ENCODE measurements at places on chromosomes 6 and 20.

- DNase-seq = no peak
Measured at GRCh38 chr6:108806171-108806570, 42.1 kb upstream of the ARMC2 start.

- DNase-seq = no peak
Measured at GRCh38 chr6:43628393-43629103, 516 bp downstream of the GTPBP2 start.

- no peak for DNase-seq
Measured at GRCh38 chr6:137571854-137572253, 77.7 kb upstream of the OLIG3 start.

- no peak for DNase-seq
Measured at GRCh38 chr20:14634665-14635064, 297.3 kb upstream of the FLRT3 start.

DNA sequence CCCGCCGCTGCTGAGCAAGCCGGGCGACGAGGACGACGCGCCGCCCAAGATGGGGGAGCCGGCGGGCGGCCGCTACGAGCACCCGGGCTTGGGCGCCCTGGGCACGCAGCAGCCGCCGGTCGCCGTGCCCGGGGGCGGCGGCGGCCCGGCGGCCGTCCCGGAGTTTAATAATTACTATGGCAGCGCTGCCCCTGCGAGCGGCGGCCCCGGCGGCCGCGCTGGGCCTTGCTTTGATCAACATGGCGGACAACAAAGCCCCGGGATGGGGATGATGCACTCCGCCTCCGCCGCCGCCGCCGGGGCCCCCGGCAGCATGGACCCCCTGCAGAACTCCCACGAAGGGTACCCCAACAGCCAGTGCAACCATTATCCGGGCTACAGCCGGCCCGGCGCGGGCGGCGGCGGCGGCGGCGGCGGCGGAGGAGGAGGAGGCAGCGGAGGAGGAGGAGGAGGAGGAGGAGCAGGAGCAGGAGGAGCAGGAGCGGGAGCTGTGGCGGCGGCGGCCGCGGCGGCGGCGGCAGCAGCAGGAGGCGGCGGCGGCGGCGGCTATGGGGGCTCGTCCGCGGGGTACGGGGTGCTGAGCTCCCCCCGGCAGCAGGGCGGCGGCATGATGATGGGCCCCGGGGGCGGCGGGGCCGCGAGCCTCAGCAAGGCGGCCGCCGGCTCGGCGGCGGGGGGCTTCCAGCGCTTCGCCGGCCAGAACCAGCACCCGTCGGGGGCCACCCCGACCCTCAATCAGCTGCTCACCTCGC lies 1.5 kb downstream of the ARID1B start:
- DNase-seq = no peak

- no peak for DNase-seq
Measured at GRCh38 chr20:56827763-56828162, 198.7 kb downstream of the TFAP2C start.

DNA sequence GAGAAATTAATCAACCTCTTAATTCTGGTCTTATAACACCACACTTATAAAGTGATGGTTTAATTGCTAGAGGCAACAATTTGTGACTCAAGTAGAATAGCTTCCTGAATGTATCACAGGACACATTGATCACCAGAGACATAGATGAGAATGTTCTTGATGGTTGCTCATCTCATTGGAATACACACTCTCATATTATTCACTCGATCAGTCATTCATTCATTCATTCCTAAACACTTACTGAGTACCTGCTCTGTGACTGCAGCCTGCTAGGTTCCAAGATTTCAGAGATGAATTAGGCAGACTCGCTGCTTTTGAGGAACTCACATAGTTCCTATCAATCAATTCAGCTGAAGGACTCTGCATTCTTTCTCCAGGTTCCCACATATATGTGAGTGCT lies 365.1 kb upstream of the SOX4 start:
- DNase-seq = no peak

DNA sequence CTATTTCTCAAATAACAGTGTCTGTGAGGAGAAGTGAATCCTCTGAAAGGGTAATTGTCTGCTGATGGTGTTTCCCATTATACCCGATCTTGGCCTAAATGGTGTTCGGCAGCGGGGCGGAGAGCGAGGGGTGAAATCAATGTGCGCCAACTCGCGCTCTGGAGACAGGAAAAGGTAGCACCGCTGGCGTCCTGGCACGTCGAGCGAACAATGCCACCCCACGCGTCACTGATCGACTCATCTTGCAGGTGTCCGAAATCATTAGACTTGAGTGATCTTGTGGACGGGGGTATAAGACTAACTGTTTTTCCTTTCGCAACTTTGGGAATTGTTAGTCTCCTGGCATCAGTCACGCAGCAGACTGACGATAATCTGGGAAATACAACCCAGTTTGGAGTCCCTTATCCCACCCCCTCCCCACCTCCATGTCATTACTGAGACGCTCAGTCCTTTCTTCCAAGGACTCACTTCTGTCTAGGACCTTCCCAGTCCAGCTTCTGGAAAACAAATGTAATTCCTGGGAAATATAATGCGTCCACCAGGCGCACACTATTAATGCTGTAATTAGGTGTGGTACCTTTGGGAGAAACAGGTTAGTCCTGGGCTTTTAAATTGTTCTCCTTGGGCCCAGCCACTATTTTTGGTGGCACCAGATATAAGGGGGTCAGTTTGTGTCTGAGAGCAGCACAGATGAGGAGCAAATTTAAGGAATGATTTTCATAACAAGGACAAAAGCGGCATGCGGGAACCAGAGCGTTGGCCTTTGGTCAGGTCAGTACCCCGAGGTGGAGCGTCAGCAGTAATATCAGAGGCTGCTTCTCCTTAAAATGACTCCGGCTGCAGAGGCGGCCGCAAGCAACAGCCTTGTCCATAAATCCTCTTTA lies 2.3 kb downstream of the LINC00237 start:
- no peak for DNase-seq

- DNase-seq = no peak
Measured at GRCh38 chr6:3708540-3708939, 43.0 kb downstream of the PXDC1 start.

DNA sequence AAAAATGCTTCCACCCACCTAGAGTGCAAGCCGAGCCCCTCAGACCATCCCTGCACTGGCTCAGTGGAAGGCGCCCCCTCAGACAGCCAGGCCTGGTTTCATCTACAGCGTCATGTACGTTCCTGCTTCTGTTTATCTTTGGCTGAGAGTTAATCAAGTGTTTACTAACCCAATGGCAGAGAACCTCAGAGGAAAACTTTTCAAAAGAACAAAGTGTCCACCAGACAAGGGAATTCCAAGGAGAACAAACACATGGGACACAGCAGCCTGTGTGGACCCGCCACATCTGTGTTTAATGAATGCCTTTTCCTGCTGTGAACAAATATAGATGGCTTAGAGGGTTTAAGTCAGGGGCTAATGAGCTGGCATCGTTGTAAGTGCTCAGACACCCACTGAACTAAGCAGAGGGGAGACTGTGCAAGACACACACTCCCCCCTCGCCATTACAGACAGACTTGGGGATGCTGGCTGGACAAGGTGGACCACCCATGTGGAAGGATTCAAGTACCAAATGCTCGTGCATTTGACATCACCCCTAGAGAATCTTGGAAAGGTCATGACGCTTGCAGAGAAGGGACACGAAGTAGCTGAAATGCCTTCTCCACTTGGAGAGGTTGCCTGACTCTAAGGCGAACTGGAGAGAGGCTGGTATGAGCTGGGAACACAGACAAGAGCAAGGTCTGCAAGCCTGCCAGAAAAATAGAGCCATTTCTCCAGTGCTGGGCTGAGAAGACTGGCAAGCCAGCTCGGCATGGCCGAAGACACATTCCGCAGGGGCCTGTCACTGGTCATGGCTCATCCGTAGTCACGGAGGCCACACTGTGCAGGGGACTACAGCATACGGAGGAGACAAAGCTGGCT lies 53.5 kb upstream of the NXT1 start:
- no peak for DNase-seq

DNA sequence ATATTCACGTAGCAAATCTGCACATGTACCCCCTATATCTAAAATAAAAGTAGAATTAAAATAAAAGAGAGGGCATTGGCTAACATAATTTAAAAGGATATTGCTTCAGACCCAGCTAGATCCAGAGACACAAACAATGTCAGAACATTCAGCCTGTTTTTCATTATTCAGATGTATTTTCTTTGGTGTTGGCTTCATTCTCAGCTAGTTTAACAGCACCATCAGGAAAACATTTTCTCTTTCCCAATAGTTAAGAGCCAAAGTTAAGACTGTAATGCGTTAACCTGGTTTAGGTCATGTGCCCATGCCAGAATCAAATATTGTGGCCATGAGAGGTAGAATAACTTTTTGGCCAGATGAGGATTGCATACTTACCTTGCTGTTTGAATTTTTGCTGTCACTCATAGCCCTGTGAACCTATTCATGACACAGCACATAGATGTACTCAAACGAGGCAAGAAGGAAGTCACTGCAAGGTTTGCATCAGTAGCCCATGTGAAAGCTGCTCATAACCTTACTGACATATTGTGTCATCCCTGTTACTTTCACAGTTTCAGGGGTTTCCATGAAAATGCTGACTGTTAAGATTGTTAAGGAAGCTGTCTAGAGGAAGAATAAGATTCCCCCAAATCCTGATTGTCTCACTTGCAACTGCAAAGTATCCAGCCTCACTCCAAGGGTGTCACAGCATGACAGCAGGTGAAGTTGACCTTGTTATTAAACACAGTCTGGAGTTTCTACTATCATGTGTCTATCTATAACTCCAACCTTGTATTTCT lies 233.1 kb downstream of the PACRG start:
- DNase-seq = no peak

GRCh38 chr20:32024683-32025295 lies 14.6 kb downstream of the CCM2L start:
- DNase-seq = no peak

- DNase-seq = no peak
Measured at GRCh38 chr6:113375950-113376846, 480.9 kb upstream of the MARCKS start.

GRCh38 chr20:37777988-37778659 lies 84.3 kb downstream of the CTNNBL1 start:
- DNase-seq = no peak

GRCh38 chr20:50772420-50773185 lies 22.3 kb upstream of the BCAS4 start:
- DNase-seq = no peak

- DNase-seq = no peak
Measured at GRCh38 chr20:11235058-11235457, 561.3 kb upstream of the JAG1 start.

GRCh38 chr6:22590423-22590822 lies 21.1 kb downstream of the HDGFL1 start:
- DNase-seq = no peak

- DNase-seq = peak; percentile 8
Measured at GRCh38 chr20:23361119-23361475, 885 bp upstream of the GZF1 start.

DNA sequence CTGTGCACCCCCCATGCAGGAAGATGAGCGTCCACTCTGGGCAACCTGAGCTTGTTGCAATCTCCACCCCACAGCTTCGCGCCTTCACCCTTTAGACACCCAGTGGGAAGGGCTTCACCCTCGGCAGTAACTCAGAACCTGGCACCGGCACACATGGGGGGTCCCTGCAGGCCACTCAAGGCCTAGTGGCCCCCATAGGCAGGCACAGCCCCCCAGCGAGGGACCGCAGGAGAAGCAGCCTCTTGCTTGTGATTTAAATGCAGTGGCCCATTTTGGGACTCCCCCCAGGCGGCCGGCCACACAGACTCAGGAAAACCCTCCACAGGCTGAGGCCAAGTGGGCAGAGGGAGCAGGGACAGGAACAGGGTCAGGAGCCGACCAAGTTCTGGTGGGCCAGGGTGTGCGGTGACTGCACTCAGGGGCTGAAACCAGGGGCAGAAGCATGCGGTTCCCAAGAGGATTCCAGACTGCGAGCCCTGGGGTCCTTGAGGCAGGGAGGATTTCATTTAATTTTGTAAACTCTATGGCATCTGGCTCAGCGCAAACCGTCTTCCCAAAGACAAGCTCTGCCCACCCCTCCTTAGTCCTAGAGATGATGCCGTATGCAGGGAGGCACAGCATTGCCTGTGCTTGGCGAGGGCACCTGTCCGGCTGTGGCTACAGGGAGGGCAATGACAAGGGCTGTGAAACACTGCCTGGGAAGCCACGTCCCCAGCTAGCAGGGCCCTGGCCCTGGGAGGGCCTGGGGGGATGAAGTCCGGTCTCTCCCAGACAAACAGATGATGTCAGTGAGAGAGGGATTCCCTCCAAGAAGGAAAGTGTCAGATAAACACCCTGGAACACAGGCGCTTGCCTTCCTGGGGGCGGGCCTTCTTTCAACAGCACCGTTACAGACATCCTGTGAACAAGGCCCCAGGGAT lies 52.9 kb upstream of the GPR31 start:
- DNase-seq = no peak

DNA sequence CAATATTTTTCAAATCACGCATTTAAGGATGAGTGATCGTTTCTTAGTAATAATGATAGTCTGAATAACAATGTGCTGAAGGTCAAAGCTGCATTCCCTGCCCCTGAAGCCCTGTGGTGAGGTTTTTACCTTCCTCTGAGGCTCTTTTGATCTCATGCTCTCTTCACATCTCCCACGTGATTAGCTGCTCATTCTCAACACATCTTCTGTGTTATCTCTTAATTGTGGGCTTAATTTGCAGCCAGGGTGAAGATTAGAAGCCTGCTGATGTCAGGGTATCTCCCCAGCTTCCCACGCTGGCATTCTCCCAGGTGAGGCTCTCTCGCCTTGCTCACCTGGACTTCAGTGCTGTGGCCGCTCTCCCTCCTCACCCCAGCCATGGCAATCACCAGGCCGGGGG lies 109.7 kb upstream of the FOXQ1 start:
- no peak for DNase-seq

GRCh38 chr6:132764370-132764769 lies 6.7 kb upstream of the VNN2 start:
- DNase-seq = no peak

- DNase-seq = no peak
Measured at GRCh38 chr20:57539889-57540288, 14.9 kb upstream of the CTCFL start.

GRCh38 chr6:168517742-168518347 lies 76.9 kb downstream of the SMOC2 start:
- no peak for DNase-seq

- DNase-seq = no peak
Measured at GRCh38 chr20:38812709-38813573, 7.4 kb downstream of the PPP1R16B start.

DNA sequence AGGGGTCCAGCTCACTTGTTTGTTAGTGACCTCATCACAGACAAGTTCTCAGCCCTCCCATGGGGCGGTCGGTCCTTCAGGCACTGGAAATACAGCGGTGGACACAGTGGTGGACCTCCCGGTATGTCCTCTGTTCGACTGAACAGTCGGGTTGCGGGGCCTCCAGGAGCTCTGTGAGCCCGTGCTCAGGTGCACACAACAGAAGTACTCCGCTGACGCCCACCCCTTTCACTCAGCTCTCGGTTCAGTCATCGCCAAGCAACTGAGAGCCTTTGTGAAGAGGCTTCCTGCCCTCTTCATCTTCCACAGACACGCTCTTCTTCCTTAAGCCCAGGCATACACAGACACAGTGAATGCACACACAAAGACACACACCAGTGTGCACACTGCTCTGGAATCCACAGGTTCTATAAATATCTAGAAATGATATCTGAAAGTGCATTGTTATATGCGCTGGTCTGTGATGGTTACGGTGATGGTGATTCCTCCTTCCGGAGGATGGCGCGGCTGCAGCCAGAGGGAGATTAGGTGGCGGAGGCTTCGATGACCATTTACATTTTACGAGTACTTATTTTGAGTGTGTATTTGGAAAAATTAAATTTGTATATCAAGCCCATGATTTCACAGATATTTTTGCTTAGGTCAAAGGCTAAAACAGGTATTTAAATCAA lies 46.8 kb upstream of the BHLHE23 start:
- no peak for DNase-seq

- no peak for DNase-seq
Measured at GRCh38 chr6:167679122-167679736, 147.5 kb upstream of the AFDN start.

- DNase-seq = no peak
Measured at GRCh38 chr6:50062051-50062450, 12.3 kb upstream of the DEFB112 start.
